ENCODE measurements at places on chromosomes 2 and 18. TPM values are rescaled to one million over a fixed set of nuclear protein-coding genes. Genes with fewer than 3 reads are reported as not detected.

VIL1 gene
- not detected for total RNA-seq

DNA sequence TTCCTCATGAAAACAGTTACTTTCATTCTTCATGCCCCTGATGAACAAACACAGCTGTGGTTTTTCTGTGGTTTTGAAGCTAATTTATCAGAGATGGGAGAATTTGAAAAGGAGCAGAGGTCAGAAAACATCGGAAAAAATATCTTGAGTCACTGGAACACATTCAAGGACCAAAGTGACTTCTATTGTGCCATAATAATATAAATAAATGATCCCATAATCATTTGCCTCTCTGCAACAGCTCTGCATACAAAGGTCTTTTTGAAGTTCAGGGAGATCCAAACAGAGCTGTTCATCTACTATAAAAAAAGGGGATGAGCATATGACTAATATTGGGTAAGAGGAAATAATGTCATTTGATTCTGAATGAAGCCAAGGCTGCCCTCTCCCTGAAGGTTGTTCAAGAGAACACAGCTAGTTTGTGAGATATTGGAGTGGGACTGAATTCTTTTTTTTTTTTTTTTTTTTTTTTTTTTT, 201.3 kb upstream of the GALNT5 start:
- H3K27me3 ChIP-seq, result no peaks in the 10 kb centered on the region
- H3K4me1 ChIP-seq, result no peaks in the 10 kb centered on the region
- no peak for DNase-seq
- H3K36me3 ChIP-seq, result no peaks in the 10 kb centered on the region

DNA sequence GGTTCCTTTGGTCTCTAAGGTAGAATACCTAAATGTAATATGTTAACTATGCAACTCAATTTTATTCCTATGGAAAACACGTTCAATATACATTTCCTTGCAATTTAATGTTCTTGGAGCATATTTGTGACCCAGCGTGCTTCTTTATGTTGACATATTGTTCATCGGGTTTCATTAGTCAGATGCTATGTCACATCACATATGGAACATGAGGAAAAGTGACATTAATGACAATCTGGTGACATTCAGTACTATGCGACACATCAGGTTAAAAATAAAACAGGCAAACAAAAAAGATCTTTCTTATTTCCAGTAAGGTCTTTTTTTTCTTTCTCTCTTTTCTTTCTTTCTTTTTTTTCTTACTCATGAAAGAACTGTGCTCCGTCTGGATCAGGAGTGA, 135.6 kb upstream of the SMIM21 start:
- H3K27ac ChIP-seq, result no peak overlapping the region
- H3K36me3 ChIP-seq, result no peaks in the 10 kb centered on the region
- no peaks in the 10 kb centered on the region for H3K27me3 ChIP-seq
- no peaks in the 10 kb centered on the region for H3K4me1 ChIP-seq
- no peak for DNase-seq

DNA sequence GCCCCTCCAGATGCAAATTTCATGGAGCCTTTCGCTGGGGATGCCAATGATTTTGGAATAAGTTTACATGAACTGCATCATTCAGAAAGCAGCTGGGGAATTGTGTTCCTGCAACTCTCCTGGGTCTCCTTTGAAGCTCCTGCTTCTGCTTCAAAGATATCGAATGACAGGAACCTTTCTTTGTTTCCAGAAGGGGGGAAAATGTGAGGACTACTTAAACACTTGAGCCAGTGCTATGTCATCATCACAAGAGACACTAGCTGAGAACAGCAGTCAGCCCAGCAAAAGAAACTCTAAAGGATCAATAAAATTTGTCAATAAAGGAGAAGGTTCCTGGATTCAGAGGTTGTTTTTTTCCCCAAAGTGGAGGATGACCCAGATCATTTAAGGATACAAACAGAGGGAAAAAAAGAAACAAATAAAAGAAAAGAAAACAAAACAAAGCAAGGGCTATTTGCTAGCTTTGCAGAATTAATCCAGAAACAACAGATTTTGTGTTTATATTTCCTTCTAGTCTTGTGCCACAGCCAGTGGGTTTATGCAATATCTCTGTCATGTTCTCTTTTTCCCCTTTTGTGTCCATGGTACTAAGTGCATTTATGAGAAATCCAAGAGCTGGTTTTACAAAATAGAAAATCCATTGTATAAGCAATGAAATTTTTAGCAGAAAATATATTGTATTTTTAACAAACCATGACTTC, 463.7 kb downstream of the CDH2 start:
- DNase-seq, result no peak
- H3K27ac ChIP-seq, result no peak overlapping the region
- H3K4me3 ChIP-seq, result no peak overlapping the region
- no peaks in the 10 kb centered on the region for H3K27me3 ChIP-seq
- no peaks in the 10 kb centered on the region for H3K4me1 ChIP-seq

DNA sequence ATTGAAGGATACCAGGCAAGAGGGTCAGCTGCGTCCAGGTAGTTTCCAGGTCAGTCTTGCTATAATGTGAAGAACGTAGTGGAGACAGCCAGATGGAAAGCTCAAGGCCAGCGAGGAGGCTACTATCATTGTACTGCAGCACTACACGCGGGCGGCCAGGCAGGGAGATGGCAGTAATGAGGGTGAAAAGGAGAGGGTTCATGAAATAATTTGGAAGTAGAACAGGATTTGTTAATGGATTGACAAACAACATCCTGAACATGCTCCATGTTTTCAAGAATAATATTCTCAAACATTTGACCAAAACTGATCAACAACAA, 17.1 kb downstream of the SPIRE1 start:
- no peak overlapping the region for H3K4me3 ChIP-seq
- no peaks in the 10 kb centered on the region for H3K4me1 ChIP-seq
- no peaks in the 10 kb centered on the region for H3K27me3 ChIP-seq
- DNase-seq, result no peak

GRCh38 chr2:157182204-157182709, 75.2 kb upstream of the GALNT5 start:
- H3K4me3 ChIP-seq, result no peak overlapping the region
- no peaks in the 10 kb centered on the region for H3K4me1 ChIP-seq
- DNase-seq, result no peak

DNA sequence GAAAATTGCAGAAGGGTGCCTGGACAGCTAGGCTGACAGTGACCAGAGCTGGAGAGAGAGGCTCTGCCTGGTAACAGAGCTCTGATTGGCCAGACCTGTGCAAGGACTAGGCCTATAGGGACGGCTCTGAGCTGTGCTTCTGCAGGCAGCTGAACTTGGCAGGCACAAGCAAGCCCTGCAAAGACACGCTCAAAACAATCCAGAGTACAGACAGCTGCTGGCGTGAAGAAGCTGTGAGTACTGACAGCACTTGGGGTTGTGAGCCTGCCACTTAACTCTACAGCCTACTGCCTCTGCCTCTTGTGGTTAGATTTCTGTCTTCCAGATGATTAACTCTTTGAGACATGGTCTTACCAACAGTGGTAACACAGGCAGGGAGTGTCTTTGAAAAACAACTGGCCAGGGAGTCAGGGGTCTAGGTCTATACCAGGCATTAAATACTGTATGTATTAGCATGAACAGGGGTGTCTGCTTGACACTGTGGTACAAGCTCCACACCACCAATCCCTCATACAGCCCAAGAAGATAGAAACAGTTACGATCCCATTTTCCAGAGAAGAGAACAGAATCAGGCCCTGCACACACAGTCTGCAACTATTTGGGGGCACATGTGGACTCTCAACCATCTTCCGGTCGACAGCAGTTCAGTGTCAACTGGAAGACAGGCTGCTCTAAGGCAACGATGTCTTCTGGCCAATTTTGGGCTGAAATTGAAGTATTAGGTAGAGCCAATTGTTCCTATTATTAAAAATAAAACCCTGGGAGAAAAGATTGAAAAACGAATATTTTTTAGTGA, 568.4 kb downstream of the TNS1 start:
- peak; percentile 4 for DNase-seq

DNA sequence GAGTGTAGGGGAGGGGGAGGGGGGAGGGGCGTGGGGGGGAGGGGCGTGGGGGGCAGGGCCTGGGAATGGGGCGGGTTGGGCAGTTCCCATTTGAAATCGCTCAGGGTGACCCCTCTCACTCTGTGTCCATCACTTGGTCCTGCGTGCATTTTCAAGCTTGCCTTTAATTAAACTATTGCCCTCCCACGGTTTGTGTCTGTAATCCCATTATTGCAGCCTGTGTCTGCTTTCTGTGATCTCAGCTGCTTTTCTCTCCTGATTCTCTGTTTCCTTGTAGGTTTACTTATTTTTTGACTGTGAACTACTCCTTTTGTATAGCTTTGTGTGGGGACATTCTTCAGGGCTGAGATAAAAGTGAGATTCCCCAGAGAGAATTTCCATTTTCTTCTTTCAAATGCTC, 1.3 kb downstream of the DCDC2C start:
- no peaks in the 10 kb centered on the region for H3K27me3 ChIP-seq
- no peaks in the 10 kb centered on the region for H3K4me1 ChIP-seq
- no peaks in the 10 kb centered on the region for H3K36me3 ChIP-seq
- DNase-seq, result no peak

DNA sequence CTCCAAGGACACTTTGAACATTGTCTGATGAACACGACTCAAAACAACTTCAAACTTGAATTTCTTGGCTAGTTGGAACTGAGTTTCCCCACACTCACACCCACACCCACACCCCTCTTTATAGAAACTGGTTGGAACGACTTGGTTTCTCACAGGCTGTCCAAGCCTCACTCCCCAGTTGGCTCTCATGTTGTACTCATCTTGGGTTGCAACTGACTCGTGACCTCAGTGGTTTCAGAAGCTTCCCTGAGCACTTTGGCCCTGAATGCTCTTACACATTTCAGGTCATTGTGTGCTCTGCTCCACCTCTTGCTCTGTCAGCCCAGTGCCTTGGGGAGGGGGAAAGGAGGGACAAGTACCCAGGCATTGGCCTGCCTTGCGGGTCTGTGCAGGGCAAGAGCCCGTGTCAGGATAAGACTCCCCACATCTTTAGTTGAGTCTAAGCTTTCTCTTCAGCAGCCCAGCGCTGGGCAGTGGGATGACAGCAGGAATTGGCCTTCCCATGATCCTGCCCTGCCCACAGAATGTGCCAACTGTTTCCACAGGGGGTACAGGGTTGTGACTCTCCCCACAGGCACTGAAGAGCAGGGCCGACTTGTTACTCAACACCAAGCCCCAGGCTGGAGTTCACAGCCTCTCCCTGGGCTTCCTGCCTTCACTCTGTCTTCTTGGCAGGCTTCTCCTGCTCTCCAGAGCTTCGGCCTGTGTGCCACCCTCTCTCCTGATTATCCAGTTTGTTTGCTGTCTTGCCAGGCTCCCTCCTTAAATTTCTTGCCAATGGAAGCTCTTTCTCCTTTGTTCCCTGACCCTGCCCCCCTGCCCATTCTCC, 104.6 kb downstream of the RTN4 start:
- H3K36me3 ChIP-seq, result no peaks in the 10 kb centered on the region
- peaks cover 15% of the 10 kb centered on the region for H3K4me1 ChIP-seq
- H3K4me3 ChIP-seq, result no peak overlapping the region

GRCh38 chr18:25921677-25922421, 168.6 kb downstream of the SS18 start:
- H3K27me3 ChIP-seq, result no peaks in the 10 kb centered on the region
- peak; percentile 1 for DNase-seq
- no peaks in the 10 kb centered on the region for H3K36me3 ChIP-seq
- H3K4me1 ChIP-seq, result no peaks in the 10 kb centered on the region
- no peak overlapping the region for H3K27ac ChIP-seq
